ENCODE measurements at places on chromosomes 11 and 22.

- DNase-seq = no peak
Observed at GRCh38 chr11:19931141-19931770, 218.6 kb downstream of the NAV2 start.

DNA sequence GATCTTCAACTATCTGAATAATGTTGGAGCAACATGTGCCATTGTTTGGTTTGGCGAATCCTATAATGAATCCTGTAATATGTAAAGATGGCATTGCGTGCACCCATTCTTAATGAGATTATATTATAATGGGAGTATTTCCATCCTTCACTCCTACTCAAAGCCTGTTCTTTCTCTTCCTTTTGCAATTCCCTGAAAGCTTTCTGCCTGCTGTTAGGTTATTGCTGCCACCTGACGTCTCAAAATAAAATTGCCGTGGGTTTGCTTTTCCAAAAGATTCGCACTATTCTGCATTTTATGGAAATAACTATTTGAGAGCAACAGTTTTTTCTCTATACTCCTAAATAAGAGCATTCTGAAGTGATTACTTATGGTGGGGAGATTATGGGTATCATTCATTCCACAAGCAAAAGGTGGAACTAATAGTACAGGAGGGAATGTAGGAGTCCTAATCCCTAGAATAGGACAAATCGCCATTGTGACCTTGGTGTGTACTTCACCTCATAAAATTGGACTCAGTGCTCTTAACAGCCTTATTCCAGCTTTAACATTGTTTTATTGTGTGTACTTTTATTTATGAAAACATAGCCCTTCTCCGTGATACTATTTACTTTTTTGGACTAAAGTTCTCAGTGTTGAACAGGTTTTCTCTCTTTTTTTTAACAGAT, 69.6 kb upstream of the ALKBH3 start:
- DNase-seq = no peak

- DNase-seq = no peak
Observed at GRCh38 chr11:1946812-1947484, at the start of gene MRPL23. Gene MRPL23, plus strand, starts transcription at chr11:1947332. Its CDS starts 31 bp downstream, at chr11:1947363.

DNA sequence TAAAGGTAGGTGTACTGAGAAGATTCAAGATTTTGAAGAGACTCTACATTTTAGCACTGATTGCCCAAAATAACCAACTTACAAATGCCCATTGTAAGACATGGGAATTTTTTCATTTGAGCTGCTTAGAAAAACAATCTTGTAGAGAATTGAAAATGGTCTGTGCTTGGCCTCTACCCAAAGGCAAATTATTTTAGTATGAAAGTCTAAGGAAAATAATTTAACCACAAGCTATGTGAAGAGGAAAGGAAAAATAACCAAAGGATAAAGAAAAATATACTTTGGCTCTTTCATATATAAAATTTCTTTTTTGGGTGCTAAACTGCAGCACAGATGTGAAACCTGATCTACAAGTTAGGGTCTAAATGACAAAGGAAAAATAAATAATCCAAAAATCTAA, 54.9 kb downstream of the ME3 start:
- DNase-seq = no peak

DNA sequence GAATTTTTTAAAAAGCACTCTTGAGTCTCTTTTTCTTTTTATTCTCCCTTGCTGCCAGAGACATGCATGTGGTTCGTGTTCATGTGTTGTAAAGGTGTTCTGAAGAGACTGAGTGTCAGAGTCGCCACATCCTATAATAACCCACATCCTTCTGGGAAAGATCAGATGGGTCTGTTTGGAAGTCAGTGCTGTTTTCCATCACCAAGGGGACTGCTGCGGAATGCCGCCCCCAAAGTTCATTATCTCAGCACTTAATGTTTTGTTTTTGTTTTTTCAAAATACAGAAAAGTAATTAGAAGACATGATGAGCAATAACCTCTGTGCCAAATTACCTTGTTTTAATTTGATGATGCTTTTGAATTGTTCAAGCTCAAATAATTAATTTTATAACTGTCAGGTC, 56.9 kb upstream of the EIF3M start:
- no peak for DNase-seq

DNA sequence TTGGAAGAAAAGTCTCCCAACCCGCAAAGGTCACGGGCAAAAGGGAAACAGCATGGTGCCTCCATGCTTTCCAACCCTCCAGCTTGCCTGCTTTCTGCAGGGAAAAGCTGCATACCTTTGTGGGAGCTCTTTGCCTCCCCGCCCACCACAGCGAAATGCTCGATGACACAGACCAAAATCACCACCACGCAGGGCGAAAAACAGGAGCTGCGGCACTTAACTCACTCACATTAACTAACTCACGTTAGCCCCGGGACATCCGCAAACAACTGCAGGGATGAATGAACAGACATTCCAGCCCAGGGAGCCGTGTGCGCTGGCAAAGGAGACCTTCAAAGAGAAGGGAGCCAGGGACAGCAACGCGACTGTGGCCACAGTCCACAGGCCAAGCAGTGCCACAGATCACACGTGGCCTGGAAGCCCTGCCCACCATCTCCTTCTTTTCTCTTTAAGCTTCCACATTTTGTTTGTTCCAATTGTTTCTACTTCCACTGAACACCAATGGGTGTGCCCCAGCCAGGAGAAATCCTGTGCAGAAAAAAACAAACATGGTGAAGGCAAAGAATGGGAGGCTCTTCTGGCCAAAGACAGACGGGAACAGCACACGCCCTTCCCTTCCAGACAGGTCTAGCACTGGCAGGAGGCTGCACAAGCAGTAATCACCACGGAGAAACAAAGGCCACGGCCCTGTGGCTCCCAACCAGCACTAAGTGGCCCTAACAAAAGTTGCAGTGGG, 39.3 kb downstream of the DUSP8 start:
- no peak for DNase-seq

GRCh38 chr11:9972989-9973388, 309.1 kb downstream of the SWAP70 start:
- DNase-seq = no peak

Data from effector CD4-positive, alpha-beta T cell (primary cell).